NCI-H460 (cell line): ENCODE measurements at places on chromosomes 13 and 19. TPM values are rescaled to one million over a fixed set of nuclear protein-coding genes. Genes with fewer than 3 reads are reported as not detected.

Gene C19orf33
- 64.5 and 89.5 TPM in 2 replicates for total RNA-seq

Gene ASPDH
- total RNA-seq, result not detected in 2 replicates

Gene USF2
- 42.8 and 43.9 TPM in 2 replicates for total RNA-seq

Gene ACTMAP
- 1.6 and 2.1 TPM in 2 replicates for total RNA-seq

Gene ZNF324
- total RNA-seq, result 3.1 and 4.7 TPM in 2 replicates

Gene DGKH
- total RNA-seq, result 3.9 and 4.0 TPM in 2 replicates

Gene LAIR1
- not detected in 2 replicates for total RNA-seq

Gene OVOL3
- total RNA-seq, result not detected in 2 replicates

DNA sequence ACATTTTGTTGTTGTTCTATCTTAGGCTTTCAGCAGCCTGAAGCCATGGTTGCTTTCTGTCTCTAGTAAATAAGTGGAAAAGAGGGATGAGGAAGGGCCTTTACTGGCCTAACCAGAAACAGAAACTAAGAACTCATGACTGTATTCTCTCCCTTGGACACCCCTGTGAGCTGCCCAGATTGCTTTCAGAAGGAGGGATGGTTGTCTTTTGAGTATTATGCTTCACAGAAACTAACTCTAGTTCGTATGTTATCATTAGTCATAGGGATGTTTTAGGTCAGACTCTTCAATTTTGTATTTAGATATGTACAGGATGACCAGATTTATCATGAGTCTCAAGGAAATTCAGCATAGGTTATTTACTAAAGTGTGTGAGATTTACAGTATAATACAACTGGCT, 17.5 kb downstream of the BORA start:
- DNase-seq, result no peak

GRCh38 chr13:59780058-59780457, 383.7 kb downstream of the DIAPH3 start:
- no peak for DNase-seq

GRCh38 chr19:22326219-22326618, 40.0 kb downstream of the ZNF729 start:
- DNase-seq, result no peak

GRCh38 chr13:66751691-66752090, 478.4 kb downstream of the PCDH9 start:
- no peak for DNase-seq

DNA sequence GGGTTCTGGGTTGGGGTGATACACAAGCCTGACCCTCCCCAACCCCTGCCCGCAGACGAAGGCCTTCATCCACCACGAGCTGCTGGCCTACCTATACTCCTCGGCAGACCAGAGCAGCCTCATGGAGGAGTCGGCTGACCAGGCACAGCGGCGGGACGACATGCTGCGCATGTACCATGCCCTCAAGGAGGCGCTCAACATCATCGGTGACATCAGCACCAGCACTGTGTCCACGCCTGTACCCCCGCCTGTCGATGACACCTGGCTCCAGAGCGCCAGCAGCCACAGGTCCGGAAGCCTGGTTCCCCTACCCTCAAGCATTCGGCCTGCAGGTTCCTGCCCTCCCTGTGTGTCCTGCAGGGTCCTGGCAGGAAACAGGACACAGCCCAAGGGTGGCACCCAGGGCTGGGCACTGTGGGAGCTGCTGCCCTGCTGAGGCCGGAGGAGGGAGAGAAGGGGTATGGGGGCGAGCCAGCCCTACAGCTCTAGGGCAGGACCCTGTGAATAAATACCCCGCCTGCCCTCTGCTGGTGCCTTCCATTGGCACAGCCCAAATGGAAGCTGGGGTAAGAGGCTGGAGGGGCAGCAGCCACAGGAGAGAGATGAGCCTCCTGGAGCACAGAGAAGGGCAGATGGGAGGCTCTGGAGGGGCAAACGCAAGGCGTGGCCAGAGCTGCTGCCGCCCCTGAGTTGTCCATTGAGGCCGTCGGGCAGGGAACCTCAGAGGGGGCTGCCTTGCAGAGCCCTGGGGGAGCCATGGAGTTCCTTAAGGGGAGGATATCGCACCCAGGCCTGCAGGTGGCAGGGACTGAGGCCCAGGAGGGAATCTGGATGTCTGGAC, 6.8 kb downstream of the TMED1 start:
- no peak for DNase-seq

DNA sequence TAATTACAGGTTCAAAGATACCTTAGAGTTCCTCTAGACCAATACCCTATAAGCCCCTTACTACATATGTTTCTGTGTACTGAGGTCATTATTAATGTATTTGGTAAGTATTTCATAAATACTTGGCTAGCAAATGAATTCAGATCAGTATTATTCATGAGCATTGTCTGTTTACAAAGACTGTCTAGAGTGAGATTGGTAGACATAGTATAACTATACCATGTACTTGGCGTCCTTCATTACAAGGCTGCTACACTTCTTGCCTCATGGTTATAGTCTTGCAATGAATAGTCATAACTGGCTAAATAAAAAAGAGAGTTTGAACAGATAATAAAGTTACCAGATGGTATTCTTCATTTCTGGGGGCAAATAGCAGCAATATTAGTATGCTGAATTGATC, 12.1 kb downstream of the SETDB2 start:
- no peak for DNase-seq

DNA sequence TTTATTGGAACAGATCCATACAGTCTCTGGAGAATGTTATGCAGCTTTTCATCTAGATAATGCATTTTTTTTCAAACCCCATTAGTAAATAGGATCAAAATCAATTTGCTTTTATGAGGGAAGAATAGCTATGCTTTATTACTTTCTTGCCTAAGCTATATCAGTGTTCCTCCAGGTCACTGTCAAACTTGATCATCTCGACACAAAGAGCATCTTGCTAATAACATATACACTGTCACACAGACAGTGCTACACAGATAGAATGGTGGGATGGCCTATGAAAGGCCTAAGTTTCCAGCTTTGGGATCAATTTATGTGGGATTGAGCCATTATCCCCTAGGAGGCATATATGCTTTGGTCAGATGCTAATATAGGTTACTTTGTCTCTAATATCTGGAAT, 862.9 kb upstream of the SPRY2 start:
- no peak for DNase-seq

DNA sequence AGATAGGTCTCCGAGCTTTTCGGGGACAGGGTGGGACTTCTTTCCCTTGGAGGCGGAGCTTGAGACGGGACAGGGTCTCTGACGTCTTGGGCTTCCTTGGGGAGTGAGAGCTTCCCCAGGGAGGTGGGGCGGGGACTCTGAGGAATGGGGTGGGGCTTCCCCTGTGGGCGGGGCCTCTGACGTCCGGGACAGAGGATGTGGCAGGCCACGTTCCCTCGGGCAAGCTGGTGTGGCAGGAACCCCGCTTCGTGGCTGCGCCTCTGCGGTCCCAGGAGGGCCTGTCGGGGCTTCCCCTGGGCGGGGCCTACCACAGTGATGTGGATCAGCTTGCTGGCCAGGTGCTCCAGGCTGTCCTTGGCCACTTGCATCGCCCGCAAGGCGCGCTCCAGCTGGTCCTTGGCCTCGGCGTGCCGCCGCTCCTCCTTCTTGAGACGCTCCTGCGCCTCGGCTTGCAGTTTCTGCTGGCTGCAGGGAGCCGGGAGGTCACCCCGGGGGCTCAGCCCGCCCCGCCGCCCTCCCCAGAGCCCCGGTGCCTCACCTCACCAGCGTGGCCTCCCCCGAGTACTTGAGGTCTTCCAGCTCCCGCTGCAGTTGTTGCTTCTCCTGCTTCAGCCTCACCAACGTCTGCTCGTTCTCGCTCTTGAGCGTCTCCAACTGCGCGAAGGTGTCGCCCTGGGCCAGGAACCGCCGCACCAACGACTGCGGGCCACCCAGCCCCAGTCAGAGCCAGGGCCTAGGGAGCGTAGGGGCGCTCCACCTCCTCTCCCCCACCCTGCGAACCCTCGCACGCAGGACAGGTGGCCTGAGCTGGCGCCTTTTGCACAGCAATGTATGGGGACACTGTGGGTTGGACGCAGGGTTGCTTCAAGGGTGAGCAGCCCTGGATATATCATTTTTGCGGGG, 3.3 kb upstream of the RGL3 start:
- DNase-seq, result peak; percentile 69
